ENCODE measurements at places on chromosomes 3 and 15.

DNA sequence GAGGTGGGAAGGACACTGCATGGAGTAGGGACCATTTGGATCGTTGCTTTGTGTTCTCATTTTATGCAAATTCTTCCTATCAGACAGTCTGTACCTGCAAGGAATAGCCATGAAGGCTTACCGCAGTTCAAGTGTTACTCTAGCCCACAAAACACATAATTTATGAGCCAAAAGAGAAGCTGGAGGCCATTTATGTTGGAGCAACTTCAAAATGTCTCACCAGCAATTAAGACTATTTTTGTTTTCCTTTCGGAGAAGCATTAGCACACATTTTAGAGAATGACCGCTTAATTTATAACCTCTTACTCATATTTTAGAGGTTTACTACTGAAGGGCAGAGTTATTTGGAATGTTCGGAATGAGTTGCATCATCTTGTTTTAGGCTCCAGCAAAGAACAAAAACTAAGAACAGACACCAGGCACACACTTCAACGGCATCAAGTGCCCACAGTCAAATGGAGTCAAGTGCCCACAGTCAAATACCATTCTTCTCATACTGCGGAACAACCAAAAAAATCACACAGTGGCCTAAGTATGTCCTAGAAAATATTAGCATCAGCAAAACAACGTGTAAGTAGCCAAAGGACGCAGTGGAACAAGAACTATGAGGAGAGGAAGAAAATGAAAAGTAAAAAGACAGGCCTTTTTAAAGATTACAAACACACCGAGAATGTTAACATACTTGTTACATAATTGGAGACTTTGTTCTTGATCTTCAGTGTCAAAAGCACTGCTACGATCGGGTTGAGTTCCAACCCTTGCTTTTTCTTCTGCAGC, 17.5 kb upstream of the GOLGA8J start:
- DNase-seq, result no peak

GRCh38 chr3:192352142-192352541, 375.2 kb downstream of the FGF12 start:
- no peak for DNase-seq

DNA sequence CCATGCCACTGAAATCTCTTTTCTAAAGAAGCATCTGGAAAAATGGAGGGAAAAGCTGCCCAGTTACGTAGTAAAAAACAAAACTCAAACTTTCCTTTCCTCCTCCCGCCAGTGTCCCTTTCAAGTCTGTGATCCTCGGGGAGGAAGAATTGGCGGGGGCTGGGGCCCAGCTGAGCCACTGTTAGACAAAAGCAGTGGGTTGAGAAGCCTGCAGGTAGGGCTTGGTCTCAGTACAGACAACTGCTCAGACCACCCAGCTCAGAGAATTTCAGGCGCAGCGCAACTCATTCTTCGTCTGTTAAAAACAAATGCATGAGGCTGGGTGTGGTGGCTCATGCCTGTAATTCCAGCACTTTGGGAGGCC, 117.1 kb downstream of the MYLK start:
- no peak for DNase-seq

- no peak for DNase-seq
Observed at GRCh38 chr15:88487178-88487795, 19.8 kb downstream of the MRPS11 start.

- DNase-seq, result no peak
Observed at GRCh38 chr3:46935168-46935858, 41.2 kb downstream of the CCDC12 start.

DNA sequence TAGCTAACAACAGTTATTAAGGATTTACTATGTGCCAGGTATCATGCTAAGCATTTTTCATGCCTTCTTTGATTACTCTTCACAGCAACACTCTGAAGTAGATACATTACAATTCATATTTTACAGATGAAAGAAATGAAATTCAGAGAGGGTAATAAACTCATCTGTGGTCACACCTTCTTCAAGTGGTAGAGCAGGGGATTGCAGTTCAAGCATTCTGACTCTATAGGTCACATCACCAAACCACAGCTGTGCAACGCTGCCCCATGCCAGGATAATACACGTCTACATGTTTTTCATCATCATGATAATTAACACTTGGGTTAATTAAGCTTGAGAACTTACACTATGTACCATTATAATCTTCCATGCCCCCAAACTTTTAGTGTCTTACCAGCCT, 98.5 kb downstream of the LRRC3B start:
- DNase-seq, result no peak

- DNase-seq, result no peak
Observed at GRCh38 chr3:39350714-39351113, 21.2 kb downstream of the CCR8 start.

GRCh38 chr3:127940116-127940515, 25.1 kb downstream of the KBTBD12 start:
- DNase-seq, result no peak

DNA sequence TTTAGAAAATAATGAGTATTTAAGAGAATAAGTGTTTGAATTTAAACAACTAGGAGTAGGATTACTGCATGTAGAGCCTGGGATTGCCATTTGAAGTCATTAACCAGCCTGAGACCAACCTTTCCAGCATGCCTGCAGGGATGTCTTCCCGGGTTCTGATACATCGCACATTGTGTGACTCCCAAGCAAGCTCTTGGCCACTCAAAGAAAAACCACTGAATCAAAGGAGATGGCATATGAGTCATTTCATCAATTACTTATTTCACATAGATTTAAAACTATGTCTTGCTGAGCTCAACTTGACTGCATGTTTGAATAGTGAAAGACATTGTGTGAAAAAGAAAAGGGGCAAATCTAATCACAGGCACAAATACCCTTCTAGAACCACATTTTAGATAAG, 15.0 kb upstream of the THBS1 start:
- DNase-seq, result no peak

GRCh38 chr15:77352887-77353286, 67.0 kb downstream of the PEAK1 start:
- no peak for DNase-seq

DNA sequence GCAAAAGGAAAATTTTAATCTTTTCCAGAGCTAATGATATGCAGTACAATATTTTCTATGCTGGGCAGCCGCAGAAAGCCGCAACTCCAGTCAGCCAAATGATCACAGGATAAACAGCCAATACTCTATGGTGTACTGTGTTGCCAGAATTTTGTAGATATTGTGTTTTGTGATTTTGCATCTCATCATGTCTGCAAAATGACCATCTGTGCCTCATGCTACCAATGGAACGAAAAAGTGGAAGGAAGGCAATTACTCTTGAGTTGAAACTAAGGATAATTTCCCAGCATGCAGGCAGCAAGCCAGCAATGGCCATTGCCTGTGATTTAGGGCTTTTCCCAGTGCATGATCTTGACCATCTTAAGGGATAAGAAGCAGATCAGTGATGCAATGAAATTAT, 891.9 kb downstream of the PLOD2 start:
- no peak for DNase-seq

DNA sequence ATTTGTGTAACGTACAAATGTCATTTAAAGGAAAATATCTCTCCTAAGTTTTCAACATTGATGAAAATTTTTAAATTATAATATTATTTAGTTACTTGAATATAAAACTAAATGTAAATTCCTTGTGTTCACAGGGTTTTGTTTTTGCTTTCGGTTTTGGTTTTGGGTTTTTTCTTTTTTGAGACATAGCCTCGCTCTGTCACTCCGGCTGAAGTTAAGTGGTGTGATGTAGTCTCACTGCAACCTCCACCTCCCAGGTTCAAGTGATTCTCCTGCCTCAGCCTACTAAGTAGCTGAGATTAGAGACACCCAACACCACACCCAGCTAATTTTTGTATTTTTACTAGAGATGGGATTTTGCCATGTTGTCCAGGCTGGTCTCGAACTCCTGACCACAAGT, 79.3 kb upstream of the TCF12 start:
- no peak for DNase-seq

GRCh38 chr15:68820295-68821189, at the start of gene ANP32A:
Gene ANP32A, minus strand, starts transcription at chr15:68820895. Its CDS starts 144 bp downstream, at chr15:68820751.
- peak; percentile 98 for DNase-seq

GRCh38 chr15:100041127-100041828, 300.5 kb downstream of the ADAMTS17 start:
- DNase-seq, result no peak

DNA sequence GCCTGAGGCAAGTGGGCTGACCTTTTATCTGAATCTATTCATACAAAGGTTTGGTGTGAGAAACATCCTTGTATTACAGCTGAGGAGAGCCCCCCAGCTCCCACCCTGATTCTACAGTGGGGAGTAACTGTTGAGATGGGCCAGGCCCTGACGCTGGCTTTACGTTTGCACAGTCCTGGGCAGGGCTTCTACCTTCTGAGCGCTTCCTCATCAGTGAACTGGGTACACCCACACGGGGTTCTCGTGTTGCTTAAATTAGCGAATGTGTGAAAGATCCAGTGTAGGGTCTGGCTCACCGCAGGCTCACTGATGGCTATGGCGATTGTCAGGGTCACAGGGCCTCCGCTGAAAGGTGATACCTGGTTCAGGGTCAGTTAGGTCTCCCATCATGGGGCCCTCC, 7.3 kb upstream of the GHRL start:
- no peak for DNase-seq

GRCh38 chr3:37807749-37808148, 53.9 kb upstream of the CTDSPL start:
- no peak for DNase-seq

DNA sequence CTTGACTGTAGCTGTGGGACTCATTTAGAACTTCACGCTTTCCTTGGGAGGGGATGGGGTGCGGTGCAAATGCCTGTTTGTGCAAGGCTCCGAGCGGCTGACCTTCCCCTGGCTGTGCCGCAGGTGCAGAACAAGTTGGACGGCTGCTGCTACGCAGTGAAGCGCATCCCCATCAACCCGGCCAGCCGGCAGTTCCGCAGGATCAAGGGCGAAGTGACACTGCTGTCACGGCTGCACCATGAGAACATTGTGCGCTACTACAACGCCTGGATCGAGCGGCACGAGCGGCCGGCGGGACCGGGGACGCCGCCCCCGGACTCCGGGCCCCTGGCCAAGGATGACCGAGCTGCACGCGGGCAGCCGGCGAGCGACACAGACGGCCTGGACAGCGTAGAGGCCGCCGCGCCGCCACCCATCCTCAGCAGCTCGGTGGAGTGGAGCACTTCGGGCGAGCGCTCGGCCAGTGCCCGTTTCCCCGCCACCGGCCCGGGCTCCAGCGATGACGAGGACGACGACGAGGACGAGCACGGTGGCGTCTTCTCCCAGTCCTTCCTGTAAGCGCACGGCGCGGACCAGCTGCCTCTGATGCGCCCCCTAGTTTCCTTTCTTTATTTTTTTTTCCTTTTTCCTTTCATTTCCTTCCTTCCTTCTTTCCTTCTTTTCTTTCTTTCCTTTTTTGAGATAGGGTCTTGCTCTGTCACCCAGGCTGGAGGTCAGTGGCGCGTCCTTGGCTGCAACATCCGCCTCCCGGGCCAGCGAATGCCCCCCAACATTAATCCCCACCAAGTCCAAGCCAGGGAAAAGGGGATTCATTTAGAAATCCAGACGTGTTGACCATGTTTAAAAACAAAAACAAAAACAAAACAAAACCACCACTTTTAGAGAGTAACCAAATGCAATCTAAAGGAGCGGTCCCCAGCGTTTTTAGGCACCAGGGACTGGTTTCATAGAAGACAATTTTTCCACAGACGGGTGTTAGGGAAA, 42.7 kb downstream of the EIF2AK4 start:
- peak; percentile 79 for DNase-seq

GRCh38 chr3:51389423-51390183, 1.5 kb upstream of the RBM15B start:
- peak; percentile 77 for DNase-seq

- DNase-seq, result no peak
Observed at GRCh38 chr15:54719325-54719724, 477.4 kb downstream of the RSL24D1 start.

DNA sequence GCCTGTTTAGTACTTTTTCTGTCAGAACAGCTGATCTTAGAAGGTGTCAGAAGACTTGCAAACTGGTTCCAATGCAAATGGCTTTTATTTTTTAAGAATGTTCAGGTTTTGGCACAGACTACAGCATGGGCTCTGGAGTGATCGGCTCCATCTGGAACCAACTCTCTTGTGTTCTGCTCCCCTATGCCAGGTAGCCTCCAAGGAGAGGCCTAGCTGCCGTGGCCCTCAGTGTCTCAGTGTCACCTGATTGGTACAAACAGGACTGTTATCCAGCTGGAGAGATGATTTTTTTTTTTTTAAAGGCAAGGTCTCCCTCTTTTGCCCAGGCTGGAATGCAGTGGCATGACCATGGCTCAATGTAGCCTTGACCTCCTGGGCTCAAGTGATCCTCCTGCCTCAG, 183.1 kb downstream of the SV2B start:
- DNase-seq, result no peak

GRCh38 chr15:74340150-74340549, 27.3 kb downstream of the CYP11A1 start:
- no peak for DNase-seq

- DNase-seq, result peak; percentile 83
Observed at GRCh38 chr3:58307639-58308215, 1.4 kb downstream of the HTD2 start.

GRCh38 chr3:106022913-106023312, 154.1 kb upstream of the CBLB start:
- DNase-seq, result no peak

DNA sequence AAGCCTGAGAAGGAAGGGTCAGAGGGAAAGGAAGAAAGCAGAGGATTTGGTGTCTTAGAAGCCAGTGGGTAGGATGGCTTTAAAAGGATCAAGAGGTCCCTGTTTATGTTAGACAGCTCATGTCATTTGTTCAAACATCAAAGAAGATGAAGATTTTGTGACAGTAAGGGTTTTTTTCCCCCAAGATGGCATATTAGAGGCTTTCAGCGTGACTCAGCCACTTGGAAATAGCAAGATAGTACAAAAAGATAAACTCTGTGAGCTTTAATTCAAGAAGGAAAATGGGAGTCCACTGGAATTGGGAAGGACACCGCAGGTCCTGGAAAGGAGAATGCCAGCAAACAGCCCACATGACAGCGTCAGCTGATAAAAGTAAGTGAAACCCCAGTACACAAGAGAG, 467.1 kb upstream of the THBS1 start:
- no peak for DNase-seq

DNA sequence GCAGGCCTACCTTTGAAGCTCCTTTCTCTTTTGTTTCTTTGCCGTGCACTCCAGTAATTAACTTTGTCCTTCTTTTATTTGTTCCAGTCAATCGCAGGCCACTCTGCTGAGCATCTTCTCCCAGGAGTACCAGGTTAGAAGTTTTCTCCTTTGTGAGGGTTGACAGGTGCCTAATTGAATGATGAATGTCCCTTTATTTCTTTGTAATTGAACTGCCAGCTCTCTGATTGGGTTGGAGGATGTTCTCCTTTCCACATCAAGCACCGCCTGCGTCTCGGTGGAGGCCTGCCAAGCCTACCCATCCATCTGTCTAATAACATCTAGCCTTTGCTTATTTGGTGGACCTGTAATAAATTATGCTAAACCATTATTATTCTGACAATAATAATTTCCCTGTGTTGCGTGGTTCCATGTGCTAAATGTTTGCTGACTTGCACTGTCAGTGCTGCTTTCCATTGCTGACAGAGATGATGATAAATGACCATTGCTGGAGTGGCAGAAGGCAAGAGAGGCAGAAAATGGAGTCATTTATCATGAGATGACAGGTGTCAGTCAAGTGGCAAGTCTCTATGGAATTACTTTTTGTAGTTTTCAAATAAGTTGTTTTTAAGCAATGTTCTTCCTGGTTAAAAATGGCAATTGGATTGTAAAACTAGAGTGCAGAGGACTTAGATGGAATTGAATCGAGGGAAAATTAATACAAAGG, 64.9 kb downstream of the CDIN1 start:
- no peak for DNase-seq

- DNase-seq, result no peak
Observed at GRCh38 chr3:194328053-194328657, 23.0 kb downstream of the CPN2 start.

All from OCI-LY7 (cell line).